ENCODE measurements at places on chromosomes 1 and 21. TPM values are rescaled to one million over a fixed set of nuclear protein-coding genes. Genes with fewer than 3 reads are reported as not detected.

GRCh38 chr1:58768191-58768731, 15.6 kb downstream of the JUN start:
- no peak for DNase-seq

DNA sequence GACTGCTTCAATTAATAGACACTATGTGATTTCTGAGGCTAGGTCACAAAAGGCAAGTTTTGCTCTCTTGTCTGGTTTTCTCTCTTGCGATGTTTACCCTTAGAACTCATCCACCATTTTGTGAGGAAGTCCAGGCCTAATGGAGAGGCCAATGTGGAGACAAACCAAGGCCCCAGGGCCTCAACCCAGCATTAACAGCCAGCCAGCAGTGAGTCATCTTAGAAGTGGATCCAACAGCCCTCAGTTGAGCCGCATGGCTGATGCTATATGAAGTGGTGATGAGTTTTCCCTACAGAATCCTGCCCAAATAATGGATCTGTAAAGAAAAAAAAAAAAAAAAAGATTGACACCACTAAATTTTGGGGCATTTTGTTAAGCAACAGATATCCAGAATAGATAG, 95.1 kb downstream of the DNTTIP2 start:
- DNase-seq = no peak

HENMT1 gene
- total RNA-seq = 0.56 TPM

TMEM269 gene
- total RNA-seq = 0.21 TPM

NOS1AP gene
- 4.9 TPM for total RNA-seq

DNA sequence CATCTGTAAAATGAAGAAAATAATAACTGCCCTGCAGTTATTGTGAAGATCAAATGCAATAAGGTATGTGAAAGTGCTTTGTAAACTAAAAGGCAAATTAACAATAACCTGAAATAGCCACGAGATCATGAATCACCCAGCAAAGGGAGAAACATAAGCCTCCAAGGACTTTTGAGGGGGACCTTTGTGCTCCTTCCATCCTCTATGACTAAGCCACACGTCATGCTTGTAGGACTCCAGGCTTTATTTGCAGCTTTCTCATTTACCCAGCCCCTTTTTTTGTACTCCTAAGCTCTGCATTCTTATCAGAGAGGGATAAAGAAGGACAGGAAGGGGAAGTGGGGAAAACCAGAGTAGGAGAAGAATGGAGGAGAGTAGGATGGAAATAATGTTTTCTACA, 115.1 kb downstream of the PROX1 start:
- no peak for DNase-seq

- DNase-seq = no peak
These were observed 244.9 kb downstream of the KCNJ6 start for GRCh38 chr21:37671381-37671780.

MFAP2 gene
- 51.9 TPM for total RNA-seq

NBL1 gene
- 1.4 TPM for total RNA-seq

ADCY10 gene
- 0.69 TPM for total RNA-seq

TMCO2 gene
- not detected for total RNA-seq

All from cardiac muscle cell (in vitro differentiated cells and primary cell).